ENCODE measurements at places on chromosomes 6 and 20. TPM values are rescaled to one million over a fixed set of nuclear protein-coding genes. Genes with fewer than 3 reads are reported as not detected.

- no peak for DNase-seq
Measured at GRCh38 chr6:74568861-74569260, 637.0 kb downstream of the COL12A1 start.

- peak; percentile 47 for DNase-seq
Measured at GRCh38 chr6:139448051-139448649, 73.7 kb upstream of the CITED2 start.

- DNase-seq, result no peak
Measured at GRCh38 chr20:10559266-10559665, 114.5 kb downstream of the JAG1 start.

DNA sequence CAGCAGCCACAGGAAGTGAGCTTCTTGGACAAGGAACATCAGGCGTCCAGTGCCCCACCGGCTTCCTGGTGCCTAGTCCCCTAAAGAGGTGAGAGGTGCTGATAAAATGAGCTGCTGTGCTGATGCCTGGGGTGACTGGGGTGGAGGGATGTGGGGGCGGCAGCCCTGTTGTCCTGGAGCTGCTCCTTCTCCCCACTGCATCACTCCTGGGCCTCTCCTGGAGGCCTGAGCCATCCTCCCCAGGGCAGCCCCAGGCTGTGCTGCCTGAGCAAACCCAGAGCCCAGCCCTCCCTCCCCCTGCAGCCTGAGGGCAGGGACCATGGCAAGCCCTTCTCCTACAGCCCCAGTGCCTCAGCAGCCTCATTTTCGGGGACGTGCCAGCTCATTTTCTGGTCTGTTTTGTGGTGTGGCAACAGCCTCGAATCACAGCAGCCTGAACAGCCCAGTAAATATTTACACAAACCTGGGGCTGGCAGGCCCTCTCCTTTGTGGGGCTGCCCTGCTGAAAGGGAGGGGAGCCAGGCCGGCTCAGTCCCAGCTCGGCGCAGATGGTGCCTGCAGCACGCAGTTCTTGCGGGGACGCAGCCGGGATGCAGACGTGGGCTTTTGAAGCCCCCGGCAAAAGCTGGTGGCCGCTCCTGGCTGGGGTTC, 259.9 kb downstream of the DLL1 start:
- no peak for DNase-seq

- peak; percentile 40 for DNase-seq
Measured at GRCh38 chr20:10217721-10218410, 764 bp upstream of the SNAP25 start.

DNA sequence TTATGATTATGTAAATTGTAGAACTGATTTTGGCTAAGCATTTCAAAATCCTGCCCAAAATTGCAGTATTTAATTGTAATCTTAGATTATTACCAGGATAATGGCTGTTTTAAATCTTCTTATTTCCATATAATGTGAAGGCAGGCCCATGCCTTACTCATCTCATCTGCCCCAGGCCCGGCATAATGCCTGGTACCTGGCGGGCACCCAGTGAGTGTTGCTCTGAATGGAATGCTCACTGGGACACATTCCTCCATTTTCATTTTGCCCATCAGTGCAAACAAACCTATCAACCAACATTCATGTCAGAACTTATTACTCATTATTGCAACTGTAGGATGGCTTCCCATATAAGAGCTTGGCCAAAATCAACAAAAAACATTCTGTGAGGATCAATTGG, 22.8 kb downstream of the SAMD5 start:
- DNase-seq, result no peak

GRCh38 chr6:43076464-43077332, 584 bp downstream of the PTK7 start:
- no peak for DNase-seq

The VWA7 gene
- 0.40 TPM for total RNA-seq

- DNase-seq, result peak; percentile 94
Measured at GRCh38 chr6:136113736-136114173, 136.4 kb downstream of the MTFR2 start.

GRCh38 chr6:35473850-35474130, 5.6 kb downstream of the RPL10A start:
- no peak for DNase-seq

DNA sequence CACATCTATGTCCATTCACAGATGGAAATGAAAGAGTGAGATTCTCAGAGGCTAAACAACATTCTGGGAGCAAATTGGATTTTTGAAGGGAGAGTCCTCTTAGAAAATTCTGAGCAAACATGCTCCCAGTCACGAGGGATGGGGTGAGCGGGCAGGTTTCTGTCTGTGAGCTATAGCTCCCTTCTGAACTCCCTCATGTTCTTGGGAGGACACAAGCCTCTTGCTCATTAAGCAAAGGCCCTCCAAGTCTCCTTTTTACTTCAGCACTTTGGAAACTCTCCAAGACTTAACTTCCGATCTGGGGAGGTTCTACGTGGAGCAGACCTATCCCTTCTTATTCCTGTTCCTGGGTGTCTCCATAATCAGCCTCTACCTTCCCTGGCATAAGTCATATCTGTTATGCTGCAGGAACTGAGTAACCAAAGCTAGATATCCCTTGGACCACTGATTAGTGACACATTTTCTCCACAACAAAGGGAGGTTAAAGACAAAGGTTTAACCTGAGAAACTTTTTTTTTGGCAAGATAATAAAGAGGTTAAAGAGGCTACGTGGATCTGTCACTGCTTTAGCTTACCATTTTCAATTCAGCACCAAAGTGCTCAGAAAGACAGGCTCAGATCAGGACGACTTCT, 33.0 kb upstream of the SMIM29 start:
- DNase-seq, result peak; percentile 54

Measured in lung microvascular endothelial cell (primary cell).